Endothelial cell of umbilical vein (primary cell): ENCODE measurements at places on chromosomes 16 and 17. TPM values are rescaled to one million over a fixed set of nuclear protein-coding genes. Genes with fewer than 3 reads are reported as not detected.

- peak; percentile 75 for DNase-seq
Observed at GRCh38 chr17:5785338-5785737, 201.0 kb upstream of the NLRP1 start.

GRCh38 chr16:20053336-20053735 is 20.4 kb downstream of the GPR139 start:
- no peak for DNase-seq

The GSG1L gene
- total RNA-seq, result not detected in 2 replicates

The CNGB1 gene
- not detected in 2 replicates for total RNA-seq

The TBC1D3D gene
- total RNA-seq, result 2.7 and 2.9 TPM in 2 replicates

GRCh38 chr16:20873331-20873730 is 26.8 kb downstream of the DCUN1D3 start:
- DNase-seq, result no peak

DNA sequence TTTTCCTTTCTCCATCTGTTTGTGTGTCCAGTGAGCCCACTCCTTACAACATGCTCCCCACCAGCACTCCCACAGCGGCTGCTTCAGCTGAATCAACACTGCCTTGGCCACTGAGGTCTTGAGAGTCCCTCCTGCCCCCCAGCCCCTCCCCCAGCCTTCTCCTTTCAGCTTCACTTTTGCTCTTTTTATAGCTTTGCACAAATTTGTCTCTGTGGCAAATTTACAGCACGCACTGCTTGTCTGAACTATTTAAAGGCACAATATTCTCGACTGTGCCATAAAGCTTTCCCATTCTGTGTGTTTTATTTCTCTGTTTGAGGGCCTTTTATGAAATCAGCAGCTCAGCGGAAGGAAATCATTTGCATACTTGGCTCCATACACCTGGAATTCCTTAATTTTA is 579.3 kb downstream of the TOX3 start:
- no peak for DNase-seq

DNA sequence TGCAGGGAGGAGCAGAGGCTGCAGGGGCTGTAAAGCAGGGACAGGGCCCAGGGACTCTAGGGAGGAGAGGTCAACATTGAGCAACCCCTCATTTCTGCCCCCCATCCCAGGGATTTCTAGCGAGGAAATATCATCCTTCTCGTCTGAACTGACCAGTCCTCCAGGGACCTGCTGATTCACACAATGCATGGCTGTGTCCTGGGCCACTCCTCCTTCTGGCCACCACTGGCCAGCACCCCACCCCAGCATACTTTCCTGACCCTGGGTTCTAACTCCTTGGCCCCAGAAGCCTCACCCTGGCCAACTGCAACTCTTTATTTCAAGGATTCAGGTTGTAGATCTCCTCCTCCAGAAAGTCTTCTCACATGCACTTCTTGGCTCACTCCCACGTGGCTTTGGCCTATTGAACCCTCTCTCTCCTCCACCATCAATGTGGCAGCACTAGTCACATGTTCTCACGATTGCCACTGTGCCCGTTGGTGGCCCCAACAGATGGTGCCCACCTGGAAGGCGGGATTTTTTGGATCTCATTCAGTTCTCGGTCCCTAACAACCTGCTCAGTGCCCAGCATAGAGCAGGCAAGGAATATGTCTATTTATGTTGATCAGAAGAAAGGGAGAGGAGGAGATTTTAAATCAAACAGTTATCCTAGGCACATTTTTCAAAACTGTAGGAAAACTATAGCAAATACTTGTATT is 41.5 kb downstream of the CUEDC1 start:
- DNase-seq, result no peak

The CHST4 gene
- total RNA-seq, result not detected in 2 replicates

- no peak for DNase-seq
Observed at GRCh38 chr16:67750466-67750865, 31.4 kb upstream of the GFOD2 start.

The FBXL16 gene
- total RNA-seq, result 0.22 TPM in 1 of 2 replicates, not detected in the other

DNA sequence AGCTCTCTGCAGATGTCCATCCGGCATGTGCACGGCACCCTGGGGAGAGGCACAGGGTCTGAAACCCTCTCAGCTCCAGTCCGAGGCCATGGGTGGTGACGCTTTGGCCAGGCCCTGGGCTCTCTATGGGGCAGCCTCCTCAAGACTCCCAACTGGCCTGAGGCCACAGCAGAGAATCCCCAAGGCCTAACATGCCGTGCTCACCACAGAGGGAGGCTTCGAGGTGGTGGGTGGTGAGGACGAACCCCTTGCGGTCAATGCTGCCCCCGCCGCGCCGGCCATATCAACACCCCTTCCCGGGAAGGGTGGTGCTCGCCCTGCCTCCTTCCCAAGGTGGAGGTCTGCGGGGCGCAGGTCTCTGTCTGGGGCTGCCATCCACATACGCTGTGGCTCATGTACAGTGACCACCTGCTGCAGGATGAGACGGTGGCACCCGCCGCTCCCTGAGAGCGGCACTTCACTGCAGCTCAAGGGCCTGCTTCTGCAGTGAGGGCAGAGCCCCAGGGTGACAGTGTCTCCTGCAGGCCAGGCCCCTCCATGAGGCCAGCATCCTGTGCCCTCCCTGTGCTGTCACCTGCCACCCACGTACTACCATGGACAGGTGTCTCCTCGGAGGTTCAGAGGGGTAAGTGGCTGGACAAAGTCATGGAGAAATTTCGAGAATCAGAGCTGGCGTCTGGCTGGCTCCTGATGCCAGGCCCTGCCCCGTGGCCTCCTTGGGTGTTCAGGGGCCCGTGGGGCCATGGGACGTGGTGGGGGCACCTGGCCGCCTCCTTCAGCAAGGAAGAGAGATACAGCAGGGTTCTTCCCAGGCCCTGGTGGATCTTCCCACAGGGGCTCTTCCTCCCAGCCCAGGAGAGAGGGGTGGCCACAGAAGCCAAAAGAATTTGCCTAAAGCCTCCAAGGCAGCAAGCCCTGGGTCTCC is 54.6 kb upstream of the ACSF3 start:
- DNase-seq, result no peak

GRCh38 chr16:3696425-3697218 is 20.7 kb downstream of the TRAP1 start:
- no peak for DNase-seq

DNA sequence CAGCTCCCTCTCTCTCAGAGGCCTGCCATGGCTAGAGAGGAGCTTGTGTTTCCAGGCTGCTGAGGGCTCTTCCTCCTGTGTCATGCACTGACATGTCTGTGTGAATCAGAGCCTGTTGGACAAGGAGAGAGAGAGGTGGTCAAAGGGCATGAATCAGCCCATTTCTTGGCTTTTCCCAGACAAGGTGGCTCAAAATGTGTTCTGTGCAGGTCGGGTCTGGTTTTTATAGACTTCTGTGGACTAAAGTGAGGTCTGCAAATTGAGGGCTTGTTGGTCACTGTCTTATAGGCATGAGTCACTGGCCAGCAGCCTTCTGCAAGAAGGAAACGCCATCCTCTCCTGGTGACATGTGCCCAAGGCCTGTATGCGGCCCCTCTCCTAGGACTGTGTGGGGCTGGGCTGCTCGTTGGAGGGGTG is 97.9 kb downstream of the FOXL1 start:
- peak; percentile 65 for DNase-seq

The NGFR gene
- not detected in 2 replicates for total RNA-seq

- DNase-seq, result no peak
Observed at GRCh38 chr16:86672179-86672863, 94.0 kb downstream of the FOXL1 start.

DNA sequence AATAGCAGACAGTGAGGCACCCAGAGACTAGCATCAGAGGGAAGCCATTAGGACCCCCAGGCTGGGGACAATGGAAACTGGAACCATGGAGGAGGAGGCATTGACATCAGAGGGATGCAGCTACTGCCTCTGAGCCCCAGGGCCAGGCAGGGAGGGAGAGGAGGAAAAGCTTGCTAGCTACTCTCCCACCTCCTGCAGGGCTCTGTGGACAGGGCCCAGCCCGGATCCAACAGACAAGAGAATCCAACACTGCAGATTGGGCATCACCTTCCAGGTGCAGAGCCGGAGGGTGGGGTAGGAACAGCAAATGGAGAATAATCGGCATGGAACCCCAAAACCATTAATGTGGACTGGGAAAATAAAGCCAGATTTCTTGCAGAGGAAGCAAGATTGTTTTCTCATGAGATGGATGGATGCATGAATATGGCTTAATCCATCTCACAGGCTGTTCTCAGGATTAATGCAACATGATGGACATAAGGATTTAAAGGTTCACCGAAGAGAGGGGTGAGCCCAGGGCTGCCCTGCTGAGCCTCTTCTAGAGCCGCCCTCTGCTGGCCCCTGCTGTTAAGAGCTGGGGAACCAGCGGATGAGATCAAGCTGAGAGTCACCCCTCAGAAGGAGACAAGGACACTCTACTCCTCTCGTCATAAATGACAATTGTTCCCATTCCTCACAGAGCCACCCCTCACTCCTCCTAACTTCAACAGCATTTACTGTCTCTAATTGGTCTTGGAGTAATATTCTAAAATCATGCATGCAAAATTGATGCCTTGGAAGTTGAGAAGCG is 48.8 kb downstream of the DNAH3 start:
- DNase-seq, result no peak

DNA sequence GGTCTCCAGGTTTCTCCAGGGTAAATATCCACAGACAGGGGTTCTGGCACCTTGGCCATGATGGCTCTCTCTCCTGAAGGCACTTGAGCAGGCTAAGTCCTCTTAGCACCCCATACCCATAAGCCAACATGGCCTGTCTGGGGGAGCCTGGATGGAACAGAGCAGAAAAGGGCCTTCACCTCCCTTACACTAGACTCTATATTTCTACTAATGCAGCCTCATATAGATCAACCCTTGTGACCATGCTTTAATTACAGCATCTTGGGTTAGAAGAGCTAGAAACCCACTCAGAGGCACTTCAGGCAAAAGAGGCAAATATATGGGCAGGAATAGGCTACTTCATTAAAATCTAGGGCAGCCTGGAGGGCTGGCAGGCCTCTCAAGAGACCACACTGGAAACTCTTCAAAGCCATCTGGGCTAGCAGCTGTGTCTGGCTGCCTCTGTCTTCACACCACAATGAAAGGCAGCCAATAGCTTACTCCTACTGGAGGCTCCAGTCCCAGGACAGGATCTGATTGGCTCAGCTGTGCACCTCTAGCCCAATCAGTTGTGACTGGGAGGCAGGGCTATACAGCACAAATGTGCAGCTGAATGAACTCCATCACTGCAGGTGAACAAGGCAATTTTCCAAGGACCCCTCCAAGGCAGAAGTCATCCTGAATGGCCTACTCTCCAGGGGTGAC is 4.7 kb upstream of the CDT1 start:
- no peak for DNase-seq

The PLA2G10 gene
- total RNA-seq, result not detected in 2 replicates

The MAP3K14 gene
- total RNA-seq, result 7.9 and 9.8 TPM in 2 replicates

The CD68 gene
- total RNA-seq, result 2.9 and 4.5 TPM in 2 replicates

DNA sequence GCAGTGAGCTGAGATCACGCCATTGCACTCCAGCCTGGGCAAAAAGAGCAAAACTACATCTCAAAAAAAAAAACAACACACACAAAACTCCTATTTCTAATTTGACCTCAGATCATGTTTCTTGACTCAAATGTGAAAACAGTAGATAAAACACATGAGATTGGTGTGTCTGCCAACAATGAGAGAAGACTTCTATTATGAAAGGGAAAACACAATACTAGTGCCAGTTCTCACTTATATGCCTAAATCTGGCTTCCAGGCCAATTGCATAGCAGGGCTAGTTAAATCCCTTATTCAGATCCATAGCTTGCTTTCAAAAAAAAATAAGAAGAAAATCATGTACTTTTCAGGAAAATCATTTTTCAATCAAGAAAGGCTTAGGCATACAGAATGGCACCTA is 39.4 kb downstream of the AP1G1 start:
- DNase-seq, result no peak

DNA sequence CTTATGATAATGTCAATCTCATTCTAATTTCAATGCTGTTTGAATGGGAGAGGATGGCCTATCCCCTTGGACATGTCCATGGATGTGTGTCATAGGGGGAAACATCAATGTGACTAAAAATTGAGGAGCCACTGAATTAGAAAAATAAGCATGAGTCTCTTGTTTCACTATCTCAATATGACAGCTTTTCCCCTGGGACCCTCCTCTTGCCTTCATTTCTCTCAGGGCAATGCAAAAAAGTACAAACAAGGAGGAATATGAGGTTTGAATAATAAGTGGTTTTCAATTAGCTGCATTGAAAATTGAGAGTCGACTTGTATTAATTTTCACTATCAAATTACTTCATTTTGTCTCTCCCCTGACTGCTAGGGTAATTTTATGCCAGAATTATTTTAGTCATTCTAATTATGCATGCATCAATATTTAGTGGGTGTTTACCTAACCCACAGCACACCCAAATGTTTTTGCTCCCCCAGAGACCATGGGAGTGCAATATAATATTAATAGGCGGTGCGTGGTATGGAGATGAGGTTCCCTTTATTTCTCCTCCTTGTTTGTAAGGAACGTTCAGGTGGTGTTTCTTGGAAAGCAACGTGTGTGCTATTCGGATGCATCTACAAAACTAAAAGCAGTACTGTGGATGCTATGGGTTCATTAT is 6.8 kb upstream of the SDR42E1 start:
- no peak for DNase-seq

The GSPT1 gene
- total RNA-seq, result 137 and 152 TPM in 2 replicates

GRCh38 chr17:17305281-17305801 is 2.2 kb downstream of the NT5M start:
- no peak for DNase-seq

DNA sequence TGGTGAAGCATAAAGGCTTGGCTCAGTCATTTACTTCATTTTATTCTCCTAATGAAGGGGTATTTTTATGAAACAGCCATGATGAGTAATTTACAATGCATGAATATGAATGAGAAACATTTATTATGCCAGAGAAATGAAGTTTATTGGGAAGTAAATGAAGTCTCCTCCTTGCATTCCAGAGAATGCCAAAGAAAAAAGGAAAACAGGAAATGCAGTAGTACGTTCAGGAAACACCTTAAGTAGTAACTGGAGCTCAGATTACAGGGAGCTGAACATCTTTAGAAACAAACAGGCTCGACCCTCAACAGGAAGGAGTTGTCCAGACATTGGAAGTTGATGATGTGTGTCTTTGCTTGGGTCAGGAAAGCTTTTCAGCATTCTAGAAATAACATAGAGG is 4.6 kb downstream of the KRT34 start:
- peak; percentile 33 for DNase-seq

DNA sequence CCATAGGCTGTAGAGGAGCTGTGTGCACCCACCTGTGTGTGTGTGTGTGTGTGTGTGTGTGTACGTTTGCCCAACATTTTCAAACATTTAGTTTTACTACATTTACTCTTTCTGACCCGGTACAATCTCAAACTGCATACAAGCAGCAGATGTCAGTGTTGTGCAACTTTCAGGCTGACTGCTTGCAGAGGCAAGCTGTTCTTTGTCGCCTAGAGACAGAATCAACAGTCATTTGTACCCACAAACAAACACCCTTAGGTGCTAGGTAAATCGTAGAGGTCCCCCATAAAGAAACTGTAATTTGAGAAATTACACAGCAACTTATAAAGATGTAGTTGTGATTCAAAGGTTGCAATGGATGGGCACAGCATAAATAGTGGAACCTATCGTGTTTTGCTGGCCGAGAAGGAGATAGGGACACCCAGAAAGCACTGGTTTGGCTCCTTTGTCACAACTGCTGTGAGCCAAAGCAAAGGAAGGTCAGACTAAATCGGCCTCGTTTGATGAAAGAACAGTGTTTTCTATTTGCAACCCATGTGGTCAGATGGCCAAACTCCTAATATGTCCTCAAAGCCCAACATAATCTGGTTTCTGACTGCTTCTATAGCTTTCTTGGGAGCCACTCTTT is 478.4 kb downstream of the TOX3 start:
- DNase-seq, result no peak

GRCh38 chr17:17361867-17362539 is 58.8 kb downstream of the NT5M start:
- no peak for DNase-seq
